ENCODE measurements at places on chromosomes 3 and 15. TPM values are rescaled to one million over a fixed set of nuclear protein-coding genes. Genes with fewer than 3 reads are reported as not detected.

SCN11A gene
- total RNA-seq = not detected

THOC7 gene
- 26.0 TPM for total RNA-seq

XYLB gene
- 49.8 TPM for total RNA-seq

DNA sequence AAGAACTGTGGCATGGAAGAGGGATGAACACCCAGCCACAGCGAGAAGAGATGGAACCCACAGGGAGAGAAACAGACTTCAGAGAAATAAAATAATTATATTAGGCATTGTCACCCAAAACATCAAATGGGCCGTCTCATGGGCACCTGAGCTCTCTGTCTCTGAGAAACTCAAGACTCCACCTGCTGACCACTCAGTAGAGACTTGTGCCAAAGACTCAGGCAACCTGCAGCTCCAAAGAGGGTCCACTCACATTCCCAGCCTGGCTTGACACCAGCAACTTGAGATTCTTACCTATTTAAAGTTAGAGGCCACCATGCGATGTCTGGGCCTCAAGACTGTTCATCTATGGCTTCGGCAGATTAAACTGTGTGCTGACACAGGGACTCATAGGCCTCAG, 12.0 kb downstream of the SEMA5B start:
- no peaks in the 10 kb centered on the region for H3K4me1 ChIP-seq
- no peak overlapping the region for H3K4me3 ChIP-seq
- H3K27ac ChIP-seq = no peak overlapping the region
- H3K36me3 ChIP-seq = no peaks in the 10 kb centered on the region
- H3K27me3 ChIP-seq = no peaks in the 10 kb centered on the region

- no peaks in the 10 kb centered on the region for H3K4me1 ChIP-seq
- H3K27ac ChIP-seq = no peak overlapping the region
- H3K36me3 ChIP-seq = no peaks in the 10 kb centered on the region
These were observed 101.7 kb upstream of the CCDC54 start for GRCh38 chr3:107275511-107275910.

LIPH gene
- total RNA-seq = 10.9 TPM

DNA sequence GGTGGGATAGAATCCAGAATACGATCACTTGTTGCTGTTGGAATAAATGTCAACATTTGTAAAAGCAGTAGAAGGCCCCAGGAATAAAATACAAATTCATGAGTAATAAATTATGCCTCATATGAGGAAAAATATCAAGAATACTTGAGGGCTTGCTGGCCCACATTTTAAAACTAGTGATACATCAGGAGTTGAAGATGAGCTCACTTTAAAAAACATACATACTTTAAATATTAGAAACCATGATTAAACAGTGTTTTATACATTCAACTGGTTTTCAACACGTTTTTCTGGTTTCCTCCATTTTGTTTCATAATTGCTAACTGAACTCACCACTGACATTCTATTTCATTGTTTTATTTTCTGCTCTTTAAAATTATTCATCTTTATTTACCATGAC, 141.4 kb downstream of the TFG start:
- no peak overlapping the region for H3K27ac ChIP-seq

DNA sequence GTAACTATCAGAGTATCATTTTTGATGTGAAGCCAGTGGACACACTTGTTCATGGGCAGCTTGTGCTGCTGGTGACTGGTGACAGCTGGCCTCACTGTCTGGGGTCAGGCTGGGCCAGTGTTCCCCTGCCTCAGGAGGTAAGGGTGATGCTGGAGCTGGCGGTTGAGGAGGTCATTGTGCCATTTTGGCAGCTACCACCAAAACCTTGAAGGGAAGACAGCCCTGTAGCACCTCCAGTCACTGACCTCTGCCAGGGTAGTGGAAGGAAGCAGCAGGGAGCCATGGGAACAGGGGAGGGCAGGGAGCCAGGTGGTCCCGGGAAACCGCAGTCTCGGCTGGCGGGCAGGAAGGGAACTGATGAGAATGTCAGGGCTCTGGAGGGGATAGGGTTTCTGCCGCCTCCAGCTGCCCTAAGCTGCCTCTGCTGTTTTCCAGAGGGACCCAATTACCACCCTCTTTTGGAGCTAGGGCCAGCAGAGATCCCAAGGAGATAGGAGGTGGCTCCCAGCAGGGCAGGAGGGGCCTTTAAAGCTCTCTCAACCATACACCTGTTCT, 24.8 kb downstream of the FOXL2NB start:
- H3K27me3 ChIP-seq = no peaks in the 10 kb centered on the region
- DNase-seq = no peak
- H3K4me3 ChIP-seq = no peak overlapping the region
- H3K36me3 ChIP-seq = no peaks in the 10 kb centered on the region
- no peak overlapping the region for H3K27ac ChIP-seq
- no peaks in the 10 kb centered on the region for H3K4me1 ChIP-seq

GRCh38 chr3:59267021-59267420, 217.2 kb upstream of the CFAP20DC start:
- no peak overlapping the region for H3K4me3 ChIP-seq
- no peaks in the 10 kb centered on the region for H3K27me3 ChIP-seq
- no peaks in the 10 kb centered on the region for H3K36me3 ChIP-seq
- no peaks in the 10 kb centered on the region for H3K4me1 ChIP-seq
- no peak overlapping the region for H3K27ac ChIP-seq

DNA sequence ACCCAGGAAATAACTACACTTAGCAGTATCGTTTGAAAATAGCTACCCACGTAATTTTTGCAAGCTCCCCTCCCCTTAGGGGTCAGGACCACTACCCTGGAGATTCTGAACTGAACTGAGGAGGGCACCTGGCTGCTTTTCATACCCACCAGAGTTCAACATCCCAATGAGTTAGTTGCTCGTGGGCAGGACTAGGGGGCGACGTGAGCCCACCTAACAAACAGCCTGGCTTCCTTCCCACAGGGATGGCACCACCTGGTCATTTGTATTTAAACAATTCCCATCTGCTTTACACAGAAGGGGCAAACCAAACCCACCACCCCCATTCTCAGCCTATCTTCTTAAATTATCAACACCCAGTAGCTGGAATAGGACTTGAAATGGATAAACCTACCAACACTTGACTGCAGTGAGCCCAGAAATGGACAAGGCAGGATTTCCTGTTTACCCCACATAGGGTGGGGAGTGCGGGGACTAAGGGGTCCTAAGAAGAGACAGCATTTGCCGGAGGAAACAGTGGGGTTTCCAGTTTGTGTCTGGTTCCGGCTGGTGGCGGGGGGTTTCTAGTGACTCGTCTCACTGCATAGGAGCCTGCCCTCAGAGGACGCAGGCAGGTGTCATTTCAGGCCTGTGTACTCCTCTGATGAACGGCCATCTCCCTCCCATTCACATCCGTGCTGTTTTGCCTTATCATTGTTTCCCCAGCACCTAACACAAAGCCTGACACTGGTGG, 11.6 kb upstream of the VGLL4 start:
- DNase-seq = no peak
- peaks cover 68% of the 10 kb centered on the region for H3K4me1 ChIP-seq
- no peak overlapping the region for H3K27ac ChIP-seq
- no peaks in the 10 kb centered on the region for H3K36me3 ChIP-seq

All from body of pancreas (tissue), 4 donors.